CD14-positive monocyte (primary cell): ENCODE measurements at places on chromosomes 5 and 9. TPM values are rescaled to one million over a fixed set of nuclear protein-coding genes. Genes with fewer than 3 reads are reported as not detected.

DNA sequence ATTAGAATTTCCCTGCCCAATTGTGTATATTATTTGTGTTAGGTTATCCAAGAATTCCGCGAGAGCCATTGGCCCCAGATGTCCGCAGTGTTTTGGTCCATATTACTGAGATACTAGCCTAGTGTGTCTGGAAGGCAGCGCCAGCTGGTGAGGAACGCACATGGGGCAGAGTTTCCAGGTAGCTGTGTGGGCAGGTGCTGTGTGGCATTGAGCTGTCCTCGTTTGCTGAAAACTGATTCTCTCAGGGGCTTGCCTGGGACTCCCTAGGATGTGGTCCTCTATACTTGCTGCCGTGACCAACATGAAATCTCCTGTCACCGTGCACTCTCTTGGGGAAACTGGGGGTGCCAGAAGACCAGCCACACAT lies 288.7 kb downstream of the FANCC start:
- no peak for DNase-seq
- no peaks in the 10 kb centered on the region for H3K4me1 ChIP-seq
- H3K27ac ChIP-seq, result no peak overlapping the region
- H3K36me3 ChIP-seq, result no peaks in the 10 kb centered on the region

GRCh38 chr5:417301-418161 lies 25.4 kb upstream of the EXOC3 start:
- no peaks in the 10 kb centered on the region for H3K27me3 ChIP-seq
- no peak overlapping the region for H3K4me3 ChIP-seq
- no peak overlapping the region for H3K27ac ChIP-seq

DNA sequence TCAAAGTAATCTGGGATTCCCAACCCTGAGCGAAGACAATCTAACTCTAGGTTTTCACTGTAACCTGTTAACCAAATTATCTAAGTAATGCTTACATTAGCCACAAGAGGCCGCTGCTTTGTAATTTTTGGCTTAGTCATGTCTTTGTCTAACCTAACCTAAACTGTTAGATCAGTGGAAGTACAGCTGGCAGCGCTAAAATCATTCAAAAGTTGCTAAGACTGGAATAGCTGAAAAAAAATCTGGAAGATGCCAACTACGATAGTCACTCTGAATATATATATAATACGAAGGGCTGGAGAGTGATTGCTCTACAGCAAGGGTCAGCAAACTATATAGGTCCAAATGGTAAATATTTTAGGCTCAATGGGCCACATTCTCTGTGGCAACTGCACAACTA lies 60.2 kb downstream of the FBXO38 start:
- no peak overlapping the region for H3K27ac ChIP-seq
- H3K36me3 ChIP-seq, result peaks cover 59% of the 10 kb centered on the region
- H3K4me1 ChIP-seq, result no peaks in the 10 kb centered on the region
- peak; percentile 48 for DNase-seq

GRCh38 chr5:131364507-131365050 lies 100.7 kb downstream of the CDC42SE2 start:
- H3K4me1 ChIP-seq, result no peaks in the 10 kb centered on the region
- peaks cover 47% of the 10 kb centered on the region for H3K36me3 ChIP-seq
- no peaks in the 10 kb centered on the region for H3K27me3 ChIP-seq
- peak overlapping the region; percentile 69 for H3K27ac ChIP-seq

DNA sequence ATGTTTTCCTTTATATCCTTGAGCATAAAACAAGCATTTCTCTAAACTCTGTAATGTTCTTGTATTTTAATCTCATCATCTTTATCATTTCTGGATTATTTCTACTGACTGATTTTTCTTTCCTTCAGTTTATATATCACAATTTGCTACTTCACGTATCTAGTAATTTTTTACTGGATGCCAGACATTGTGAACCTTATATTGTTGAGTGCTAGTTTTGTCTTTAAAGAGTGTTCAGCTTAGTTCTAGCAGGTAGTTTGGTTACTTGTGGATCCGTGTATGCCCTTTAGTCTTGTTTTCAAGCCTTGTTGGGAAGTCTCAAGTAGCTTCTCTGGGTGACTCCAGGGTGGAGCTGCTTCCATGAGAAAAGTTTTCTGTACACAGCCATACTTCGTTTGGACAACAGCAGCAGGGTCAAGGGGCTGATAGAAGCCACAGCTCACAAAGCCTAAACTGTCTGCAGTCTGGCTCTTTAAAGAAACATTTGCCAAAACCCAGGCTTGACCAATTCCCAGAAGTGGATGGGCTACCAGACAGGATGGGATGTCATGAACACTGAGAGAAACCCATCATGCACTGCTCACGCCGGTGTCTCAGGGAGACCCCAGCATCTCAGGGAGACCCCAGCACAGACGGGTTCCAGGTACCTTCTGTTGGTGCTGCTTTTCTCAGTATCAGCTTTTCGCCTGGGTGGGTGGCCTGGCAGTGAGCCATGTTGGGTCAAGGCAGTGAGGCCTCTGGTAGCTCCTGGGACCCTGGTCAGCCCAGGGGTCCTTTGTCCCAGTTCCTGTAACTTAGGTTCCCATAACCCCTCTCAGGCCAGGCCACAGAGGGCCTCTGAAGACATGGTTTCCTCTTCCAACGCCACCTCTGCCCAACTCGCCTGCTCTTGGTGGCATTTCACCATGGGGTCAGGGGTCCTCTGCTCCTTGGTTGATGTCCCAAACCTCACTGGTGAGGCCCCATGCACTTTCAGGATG lies 29.1 kb downstream of the TRIP13 start:
- H3K27me3 ChIP-seq, result peaks cover 18% of the 10 kb centered on the region
- H3K27ac ChIP-seq, result no peak overlapping the region
- H3K4me1 ChIP-seq, result no peaks in the 10 kb centered on the region
- H3K36me3 ChIP-seq, result peaks cover 14% of the 10 kb centered on the region
- H3K4me3 ChIP-seq, result no peak overlapping the region

GRCh38 chr5:32217886-32218396 lies 43.8 kb upstream of the GOLPH3 start:
- peaks cover 15% of the 10 kb centered on the region for H3K4me1 ChIP-seq
- DNase-seq, result peak; percentile 32
- H3K27me3 ChIP-seq, result no peaks in the 10 kb centered on the region
- H3K4me3 ChIP-seq, result no peak overlapping the region
- no peaks in the 10 kb centered on the region for H3K36me3 ChIP-seq

- no peak for DNase-seq
- H3K4me1 ChIP-seq, result no peaks in the 10 kb centered on the region
- peaks cover 42% of the 10 kb centered on the region for H3K27me3 ChIP-seq
- no peaks in the 10 kb centered on the region for H3K36me3 ChIP-seq
- H3K27ac ChIP-seq, result no peak overlapping the region
- H3K4me3 ChIP-seq, result no peak overlapping the region
These were observed 9.1 kb upstream of the OLFM1 start for GRCh38 chr9:135078361-135078821.

- H3K4me1 ChIP-seq, result no peaks in the 10 kb centered on the region
- DNase-seq, result no peak
- H3K36me3 ChIP-seq, result peaks cover 32% of the 10 kb centered on the region
- no peaks in the 10 kb centered on the region for H3K27me3 ChIP-seq
- H3K27ac ChIP-seq, result no peak overlapping the region
These were observed 16.0 kb downstream of the ENC1 start for GRCh38 chr5:74624501-74624900.

- no peaks in the 10 kb centered on the region for H3K27me3 ChIP-seq
- H3K4me1 ChIP-seq, result no peaks in the 10 kb centered on the region
- no peak for DNase-seq
- no peaks in the 10 kb centered on the region for H3K36me3 ChIP-seq
- no peak overlapping the region for H3K4me3 ChIP-seq
These were observed 232.8 kb downstream of the PDE4D start for GRCh38 chr5:59660737-59661136.

DNA sequence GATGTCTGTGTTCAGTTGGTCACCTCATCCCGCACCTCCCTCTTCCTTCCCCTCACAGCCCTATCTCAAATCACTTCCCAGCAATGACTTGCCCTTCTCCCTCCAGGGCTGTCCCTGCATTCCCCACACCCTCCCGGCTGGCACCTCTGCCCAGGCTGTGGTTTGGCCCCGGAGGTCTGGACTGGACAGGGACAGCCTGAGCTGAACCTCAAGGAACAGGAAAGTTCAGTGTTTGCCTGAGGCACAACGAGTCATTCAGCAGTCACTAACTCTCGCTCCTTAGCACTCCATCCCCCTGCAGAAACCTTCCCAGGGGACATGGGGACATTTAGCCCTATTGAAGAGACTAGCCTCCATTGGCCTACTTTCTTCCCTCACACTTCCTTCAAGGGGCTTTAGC lies 58.3 kb upstream of the MAP3K1 start:
- H3K4me1 ChIP-seq, result peaks cover 14% of the 10 kb centered on the region
- H3K27me3 ChIP-seq, result no peaks in the 10 kb centered on the region
- H3K27ac ChIP-seq, result no peak overlapping the region
- no peaks in the 10 kb centered on the region for H3K36me3 ChIP-seq
- no peak for DNase-seq
- no peak overlapping the region for H3K4me3 ChIP-seq

DNA sequence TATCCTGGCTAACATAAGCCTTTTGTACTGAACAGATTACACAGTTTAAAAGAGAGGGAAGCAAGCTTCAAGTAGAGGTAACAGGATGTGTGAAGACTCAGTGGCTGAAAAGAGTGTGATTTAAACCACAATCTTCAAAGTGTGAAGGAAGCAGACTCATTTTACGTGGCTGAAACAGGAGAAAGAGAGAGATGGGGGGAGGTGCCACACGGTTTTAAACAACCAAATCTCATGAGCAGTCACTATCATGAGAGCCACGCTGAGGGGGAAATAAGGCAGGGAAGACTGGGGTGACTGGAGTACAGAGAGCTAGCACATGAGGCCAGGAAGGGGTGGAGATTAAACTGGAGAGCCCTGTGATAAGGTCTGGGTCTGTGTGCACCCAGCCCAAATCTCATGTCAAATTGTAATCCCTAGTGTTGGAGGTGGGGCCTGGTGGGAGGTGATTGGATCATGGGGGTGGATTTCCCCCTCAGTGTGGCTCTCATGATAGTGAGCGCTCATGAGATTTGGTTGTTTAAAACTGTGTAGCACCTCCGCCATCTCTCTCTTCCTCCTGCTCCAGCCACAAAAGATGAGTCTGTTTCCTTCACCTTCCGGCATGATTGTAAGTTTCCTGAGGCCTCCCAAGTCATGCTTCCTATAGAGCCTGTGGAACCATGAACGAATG lies 318.6 kb upstream of the CD180 start:
- H3K4me1 ChIP-seq, result no peaks in the 10 kb centered on the region
- no peaks in the 10 kb centered on the region for H3K27me3 ChIP-seq
- H3K27ac ChIP-seq, result no peak overlapping the region
- no peak overlapping the region for H3K4me3 ChIP-seq

- no peak overlapping the region for H3K4me3 ChIP-seq
- peaks cover 95% of the 10 kb centered on the region for H3K36me3 ChIP-seq
- H3K27ac ChIP-seq, result no peak overlapping the region
- H3K4me1 ChIP-seq, result no peaks in the 10 kb centered on the region
These were observed 16.8 kb downstream of the NFX1 start for GRCh38 chr9:33307067-33307466.

- peak; percentile 34 for DNase-seq
- no peaks in the 10 kb centered on the region for H3K27me3 ChIP-seq
- peaks cover 63% of the 10 kb centered on the region for H3K4me1 ChIP-seq
- H3K4me3 ChIP-seq, result no peak overlapping the region
- peaks cover 54% of the 10 kb centered on the region for H3K36me3 ChIP-seq
These were observed 22.6 kb downstream of the HRH2 start for GRCh38 chr5:175680463-175680862.

DNA sequence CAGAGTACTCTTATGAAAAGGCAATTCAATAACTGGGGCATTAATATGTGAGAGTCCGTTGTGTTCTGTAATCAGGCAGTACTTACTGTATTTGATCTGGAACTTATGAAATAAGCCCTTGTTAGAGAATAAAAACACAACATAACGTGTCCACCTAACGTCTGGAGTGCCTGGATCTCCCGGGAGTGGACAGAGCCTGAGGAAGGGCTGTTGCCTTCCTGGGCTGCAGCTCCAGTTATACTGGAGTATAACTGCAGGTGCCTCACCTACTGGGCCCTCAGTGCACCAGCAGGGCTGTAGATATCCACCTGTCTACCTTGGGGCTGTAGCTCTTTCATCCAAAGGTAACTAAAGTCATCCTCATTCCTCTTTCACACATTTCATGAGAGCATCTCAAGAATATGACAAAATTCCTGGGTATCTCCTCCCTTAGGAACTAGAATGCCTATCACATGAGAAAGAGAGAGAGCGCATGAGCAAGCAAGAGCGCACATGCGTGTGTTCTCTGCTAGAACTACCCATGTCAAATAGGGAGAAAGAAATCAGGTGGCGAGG lies 200.1 kb downstream of the GAPVD1 start:
- no peak overlapping the region for H3K4me3 ChIP-seq
- H3K27ac ChIP-seq, result no peak overlapping the region
- no peaks in the 10 kb centered on the region for H3K4me1 ChIP-seq
- DNase-seq, result no peak
- H3K27me3 ChIP-seq, result no peaks in the 10 kb centered on the region

GRCh38 chr9:138051586-138052321 lies 174.2 kb downstream of the CACNA1B start:
- H3K4me3 ChIP-seq, result no peak overlapping the region
- H3K4me1 ChIP-seq, result no peaks in the 10 kb centered on the region
- no peak for DNase-seq
- H3K27ac ChIP-seq, result no peak overlapping the region
- no peaks in the 10 kb centered on the region for H3K27me3 ChIP-seq

DNA sequence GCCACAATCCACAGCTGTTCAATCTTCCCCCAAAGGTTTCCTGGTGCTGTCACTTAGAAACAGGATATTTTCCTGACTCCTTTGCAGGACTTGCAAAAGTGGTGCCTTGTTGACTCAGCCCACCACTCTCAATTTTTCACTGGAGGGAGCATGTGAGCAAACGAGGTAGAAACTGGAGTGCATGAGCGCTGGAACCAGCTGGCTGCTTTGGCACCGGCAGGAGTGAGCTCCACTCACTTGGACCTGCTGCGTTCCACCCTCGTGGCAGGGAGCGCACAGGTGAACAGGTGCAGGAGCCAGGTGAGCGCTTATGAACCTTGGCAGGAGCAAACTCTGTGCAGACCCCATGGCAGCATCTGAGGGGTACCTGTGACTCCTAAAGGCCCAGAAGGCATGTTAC lies 364.1 kb upstream of the RORB start:
- no peaks in the 10 kb centered on the region for H3K36me3 ChIP-seq
- H3K27me3 ChIP-seq, result no peaks in the 10 kb centered on the region
- no peaks in the 10 kb centered on the region for H3K4me1 ChIP-seq
- H3K27ac ChIP-seq, result no peak overlapping the region
- H3K4me3 ChIP-seq, result no peak overlapping the region

GRCh38 chr9:84667571-84668195 lies 1.8 kb upstream of the NTRK2 start:
- DNase-seq, result no peak
- no peaks in the 10 kb centered on the region for H3K4me1 ChIP-seq
- no peak overlapping the region for H3K27ac ChIP-seq
- no peaks in the 10 kb centered on the region for H3K36me3 ChIP-seq

GRCh38 chr9:134029248-134030226 lies 4.3 kb downstream of the BRD3OS start:
- peaks cover 37% of the 10 kb centered on the region for H3K36me3 ChIP-seq
- no peak overlapping the region for H3K27ac ChIP-seq
- peaks cover 11% of the 10 kb centered on the region for H3K4me1 ChIP-seq
- DNase-seq, result no peak
- no peaks in the 10 kb centered on the region for H3K27me3 ChIP-seq
- H3K4me3 ChIP-seq, result no peak overlapping the region

The PPP2R2B gene
- not detected in 2 replicates for polyA plus RNA-seq

The DOLK gene
- 0.76 and 0.80 TPM in 2 replicates for polyA plus RNA-seq

The QSOX2 gene
- 0.03 TPM for polyA plus RNA-seq

The MARVELD2 gene
- not detected in 2 replicates for polyA plus RNA-seq

The MYMK gene
- polyA plus RNA-seq, result not detected

The MYOZ3 gene
- polyA plus RNA-seq, result not detected

The ECSCR gene
- polyA plus RNA-seq, result not detected

The SLC34A3 gene
- not detected for polyA plus RNA-seq

The CDH9 gene
- polyA plus RNA-seq, result not detected

The PRPF4 gene
- 9.6 and 13.0 TPM in 2 replicates for polyA plus RNA-seq
